ENCODE measurements at places on chromosomes 6 and 20.
A peak's percentile ranks its signal among the peaks of the same experiment; 100 is the strongest.

DNA sequence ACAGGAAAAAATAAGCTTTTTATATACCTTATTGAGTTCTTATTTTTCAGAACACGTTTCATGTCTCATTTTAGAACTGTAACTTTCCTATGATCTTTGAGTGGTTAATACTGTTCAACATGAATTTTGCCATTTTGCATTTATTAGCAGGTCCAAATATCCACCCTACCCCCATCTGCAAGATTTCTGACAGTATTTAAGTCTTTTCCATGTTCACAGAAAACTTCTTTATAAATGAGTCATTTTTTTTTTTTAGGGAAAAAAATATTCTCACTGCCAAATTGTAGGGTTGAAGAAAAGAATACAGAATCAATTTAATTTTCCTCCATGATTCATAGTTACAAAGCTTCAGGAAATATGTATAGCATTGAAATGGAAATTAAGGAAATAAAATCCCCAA is 101.8 kb downstream of the COL21A1 start:
- no peak for DNase-seq

DNA sequence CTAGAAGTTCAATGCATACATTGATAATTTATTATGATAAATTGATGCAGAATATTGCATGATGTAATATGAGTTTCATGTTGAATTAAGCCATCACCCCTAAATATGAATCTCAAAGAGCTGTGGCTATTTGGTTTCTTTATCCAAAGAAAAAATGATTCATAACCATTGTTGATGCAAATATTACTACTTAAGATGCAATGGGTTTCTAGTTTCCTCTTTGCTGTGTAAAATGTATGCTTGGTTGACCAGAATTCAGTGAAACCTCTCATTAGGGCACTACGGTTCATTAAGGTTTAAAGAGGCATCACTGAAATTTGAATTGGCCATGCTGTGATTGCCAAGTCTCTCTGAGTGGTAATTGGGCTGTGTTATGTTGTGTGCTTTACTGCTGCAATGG is 492.5 kb upstream of the FLRT3 start:
- no peak for DNase-seq

DNA sequence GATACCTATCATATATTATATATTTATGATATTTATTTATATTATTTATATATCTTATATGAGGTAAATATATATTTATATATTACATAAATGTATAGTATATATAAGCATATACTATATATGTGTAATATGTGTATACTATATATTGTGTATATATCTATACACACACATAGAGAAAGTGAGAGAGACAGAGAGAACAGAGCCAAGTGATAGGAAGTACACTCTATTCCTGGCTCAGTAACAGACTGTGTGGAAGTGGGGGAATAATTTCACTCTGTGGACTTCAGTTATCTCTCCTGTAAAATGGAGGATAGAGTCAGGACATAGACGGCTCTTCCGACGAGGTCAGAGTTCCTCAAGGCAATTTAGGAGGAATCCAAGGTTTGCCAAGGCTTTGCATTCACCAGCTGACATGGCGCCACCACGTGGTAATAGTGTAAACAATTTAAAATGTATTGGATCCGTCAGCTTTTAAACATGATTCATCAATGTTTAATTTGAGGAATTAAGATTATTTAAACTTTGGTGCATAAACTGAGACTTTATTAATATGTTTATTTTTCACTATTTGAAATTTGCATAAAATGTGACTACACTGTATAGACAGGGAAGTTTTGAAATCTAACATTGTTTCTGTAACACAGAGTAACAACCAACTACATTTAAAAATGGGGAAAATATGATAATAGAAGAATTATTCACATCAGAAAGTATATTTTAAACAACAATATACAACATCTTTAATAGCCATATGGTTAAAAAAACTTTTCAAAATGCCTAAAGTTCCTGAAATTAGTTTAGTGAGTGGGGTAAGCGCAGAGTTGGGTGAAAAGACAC is 75.4 kb upstream of the TMEM244 start:
- peak; percentile 56 for DNase-seq

DNA sequence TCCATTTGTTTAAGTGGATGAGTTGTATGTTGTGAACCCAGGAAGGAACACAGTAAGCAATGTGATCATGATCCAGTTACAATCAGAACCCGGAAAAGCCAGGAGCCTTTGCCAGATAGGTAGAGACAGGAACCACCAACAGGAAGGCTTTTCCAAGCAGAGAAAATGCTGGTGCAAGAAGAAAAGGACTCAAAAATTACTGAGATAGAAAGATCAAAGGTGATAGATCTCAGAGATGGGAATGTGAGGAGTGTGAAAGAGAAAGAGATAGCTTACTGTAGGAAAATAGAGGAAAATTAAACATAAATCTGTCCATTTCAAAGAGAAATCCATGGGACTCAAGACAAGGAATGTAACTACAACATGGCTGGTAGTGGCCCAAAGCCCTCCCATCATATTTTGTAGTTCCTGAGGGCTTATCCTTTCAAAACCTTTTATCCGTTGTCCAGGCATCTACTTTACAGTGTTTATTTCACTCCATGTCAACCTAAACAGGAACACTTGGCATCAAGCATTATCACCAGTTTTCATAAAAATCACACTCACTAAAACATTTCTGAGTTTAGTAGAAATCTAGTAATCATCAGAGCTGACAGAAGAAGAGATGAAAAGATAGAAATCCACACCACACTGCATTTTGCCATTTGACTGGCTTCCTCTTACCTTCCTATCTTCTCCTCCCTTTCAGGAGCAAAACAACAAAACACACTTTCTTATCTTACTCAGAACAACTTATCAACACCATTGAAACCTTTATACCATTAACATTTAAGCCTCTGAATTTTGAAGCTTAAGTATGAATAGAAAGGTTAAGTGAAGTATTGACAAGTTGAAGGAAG is 44.5 kb upstream of the STXBP5 start:
- no peak for DNase-seq

GRCh38 chr20:2293486-2293885 is 2.3 kb upstream of the TGM3 start:
- no peak for DNase-seq

- DNase-seq: no peak
These were observed 17.9 kb downstream of the BPHL start for GRCh38 chr6:3136292-3137011.

DNA sequence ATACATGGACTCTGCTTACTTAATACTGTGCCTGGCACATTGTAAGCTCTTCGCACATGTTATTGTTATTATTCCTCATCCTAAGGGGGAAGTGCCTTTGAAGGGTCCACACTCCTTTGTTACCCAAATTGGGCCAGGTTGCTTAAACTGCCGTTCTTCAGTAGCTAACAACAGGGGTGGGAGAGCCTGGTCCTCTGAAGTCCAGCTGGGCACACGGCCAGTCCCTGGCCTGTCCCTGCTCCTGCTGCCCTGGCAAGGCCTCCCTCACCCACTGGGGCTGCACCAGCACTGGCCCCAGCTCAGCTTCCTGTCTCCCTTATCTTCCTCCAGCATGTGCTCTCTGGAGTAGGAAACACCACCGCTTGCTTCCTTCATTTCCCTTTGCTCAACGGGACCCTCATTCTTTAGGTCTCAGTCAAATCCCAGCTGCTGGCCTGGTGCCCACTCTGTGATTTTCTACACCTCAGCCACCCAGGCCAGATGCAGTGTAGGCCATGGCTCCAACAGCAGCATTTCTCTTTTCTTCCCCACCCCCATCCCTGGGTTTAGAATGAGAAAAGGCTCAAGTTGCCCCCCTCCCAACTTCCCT is 5.5 kb upstream of the PROCR start:
- DNase-seq: peak; percentile 41

DNA sequence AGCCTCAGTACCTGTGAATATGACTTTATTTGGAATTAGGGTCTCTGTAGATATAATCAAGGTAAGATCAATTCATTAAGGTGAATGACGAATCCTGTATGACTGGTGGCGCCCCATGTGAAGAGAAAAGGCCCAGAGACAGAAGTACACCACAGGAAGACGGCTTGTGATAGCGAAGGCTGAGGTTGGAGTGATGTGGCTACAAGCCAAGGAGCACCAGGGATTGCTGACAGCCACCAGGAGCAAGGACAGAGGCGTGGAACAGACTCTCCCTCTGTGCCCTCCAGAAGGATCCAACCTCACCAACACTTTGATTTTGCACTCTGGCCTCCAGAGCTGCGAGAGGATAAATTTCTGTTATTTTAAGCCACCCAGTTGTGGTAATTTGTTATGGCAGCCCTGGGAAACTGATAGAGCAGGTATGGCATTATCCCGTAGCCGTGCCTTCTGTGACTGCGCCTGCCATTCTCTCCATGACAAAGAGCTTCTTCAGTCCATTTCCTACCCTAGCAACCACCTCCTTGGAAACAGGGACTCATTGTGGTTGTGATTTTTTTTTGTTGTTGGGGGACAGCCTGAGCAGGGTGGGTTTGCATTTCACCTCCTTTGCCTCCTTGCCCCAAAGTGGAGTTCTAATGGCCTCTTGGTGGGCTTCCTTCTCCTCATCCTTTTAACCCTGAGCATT is 29.6 kb downstream of the PTK7 start:
- no peak for DNase-seq

DNA sequence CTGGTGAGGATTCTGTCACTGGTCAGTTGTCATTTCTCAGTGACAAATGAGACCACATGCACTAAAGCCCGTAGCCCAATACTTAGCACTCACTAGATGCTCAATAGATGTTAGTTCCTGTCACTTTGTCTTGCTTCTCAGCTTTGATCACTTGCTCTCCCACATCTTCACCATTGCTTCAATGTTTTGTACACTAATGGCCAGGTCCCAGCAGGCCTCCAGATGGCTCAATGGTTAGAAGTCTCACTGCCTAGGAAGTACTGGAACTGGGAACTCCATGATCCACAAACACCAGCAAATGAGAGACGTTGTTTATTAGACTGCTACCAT is 502.8 kb upstream of the JARID2 start:
- DNase-seq: no peak

- DNase-seq: no peak
These were observed 105.1 kb downstream of the NKAIN2 start for GRCh38 chr6:123908797-123909196.

GRCh38 chr6:20364327-20364726 is 37.4 kb upstream of the E2F3 start:
- DNase-seq: no peak

- DNase-seq: no peak
These were observed 133.5 kb upstream of the TMEM170B start for GRCh38 chr6:11404081-11404480.

GRCh38 chr20:12808006-12808567 is 200.7 kb upstream of the SPTLC3 start:
- DNase-seq: no peak

GRCh38 chr20:45427236-45428149 is 11.6 kb downstream of the PIGT start:
- no peak for DNase-seq

- DNase-seq: peak; percentile 89
These were observed 6.9 kb downstream of the SLC32A1 start for GRCh38 chr20:38730989-38731737.

- no peak for DNase-seq
These were observed 158.5 kb upstream of the PMEPA1 start for GRCh38 chr20:57868310-57868709.

- peak; percentile 58 for DNase-seq
These were observed 164.9 kb upstream of the SASH1 start for GRCh38 chr6:148177589-148178233.

DNA sequence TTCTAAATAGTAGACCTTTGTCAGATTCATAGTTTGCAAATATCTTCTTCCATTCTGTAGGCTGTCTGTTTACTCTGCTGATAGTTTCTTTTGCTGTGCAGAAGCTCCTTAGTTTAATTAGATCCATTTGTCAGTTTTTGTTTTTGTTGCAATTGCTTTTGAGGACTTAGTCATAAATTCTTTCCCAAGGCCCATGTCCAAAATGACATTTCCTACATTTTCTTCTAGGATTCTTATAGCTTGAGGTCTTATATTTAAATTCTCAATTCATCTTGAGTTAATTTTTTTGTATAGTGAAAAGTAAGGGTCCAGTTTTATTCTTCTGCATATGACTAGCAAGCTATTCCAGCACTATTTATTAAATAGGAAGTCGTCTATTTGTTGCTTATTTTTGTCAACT is 287.0 kb downstream of the PACRG start:
- DNase-seq: no peak

GRCh38 chr6:4280707-4281106 is 145.3 kb upstream of the ECI2 start:
- no peak for DNase-seq

DNA sequence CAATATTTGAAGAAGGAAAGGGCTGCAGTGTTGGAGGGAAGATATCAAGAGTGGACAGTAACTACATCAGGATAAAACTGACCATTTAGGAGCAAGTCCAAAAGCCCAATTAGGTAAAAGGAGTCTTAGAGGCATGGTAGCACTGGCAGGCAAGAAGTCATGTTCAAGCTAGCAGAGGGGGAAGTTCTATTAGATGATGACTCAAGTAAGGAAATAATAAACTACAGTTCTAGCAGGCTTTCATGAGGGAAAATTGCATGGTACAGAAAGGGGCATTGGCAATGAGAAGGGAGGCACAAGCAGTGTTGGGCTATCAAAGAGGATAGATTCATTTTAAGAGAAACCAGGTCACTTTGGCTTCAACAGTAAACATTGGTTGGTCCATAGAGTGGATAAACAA is 156.1 kb upstream of the PTPRK start:
- DNase-seq: no peak

DNA sequence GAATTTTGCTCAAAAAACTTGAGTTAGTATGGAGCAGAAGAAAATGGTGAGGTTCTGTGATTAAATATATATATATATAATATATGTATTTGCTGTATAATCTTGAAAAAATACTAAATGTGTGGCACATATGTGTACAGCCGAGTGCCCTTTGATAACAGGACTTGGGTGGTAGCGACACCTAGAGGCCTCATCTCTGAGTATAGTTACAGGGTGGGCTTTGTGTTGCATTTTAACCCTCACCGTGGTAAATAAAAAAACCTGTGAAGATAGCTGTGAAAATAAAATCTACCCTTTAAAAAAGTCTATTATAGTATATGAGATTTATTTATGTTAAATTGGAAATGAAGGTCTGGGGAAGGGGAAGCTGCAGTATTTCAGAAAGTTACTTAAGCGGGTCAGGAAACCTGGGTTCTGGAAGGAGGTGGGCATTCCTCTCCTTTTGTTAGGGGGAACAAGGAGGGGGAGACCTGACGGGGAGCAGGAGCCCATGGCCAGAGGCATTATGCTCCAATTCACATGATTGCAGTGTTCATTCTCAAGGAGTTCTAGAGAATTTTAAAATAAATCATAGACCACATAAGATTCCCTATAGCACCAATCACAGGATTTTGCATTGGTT is 82.7 kb downstream of the SH3BGRL2 start:
- DNase-seq: peak; percentile 57

DNA sequence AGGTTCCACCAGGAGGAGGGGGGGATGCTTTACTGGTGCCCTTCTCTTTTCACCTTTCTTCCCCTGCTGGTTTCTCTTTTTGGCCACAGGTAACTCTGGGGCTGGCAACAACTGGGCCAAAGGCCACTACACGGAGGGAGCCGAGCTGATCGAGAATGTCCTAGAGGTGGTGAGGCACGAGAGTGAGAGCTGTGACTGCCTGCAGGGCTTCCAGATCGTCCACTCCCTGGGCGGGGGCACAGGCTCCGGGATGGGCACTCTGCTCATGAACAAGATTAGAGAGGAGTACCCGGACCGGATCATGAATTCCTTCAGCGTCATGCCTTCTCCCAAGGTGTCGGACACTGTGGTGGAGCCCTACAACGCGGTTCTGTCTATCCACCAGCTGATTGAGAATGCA is 4.4 kb downstream of the TUBB1 start:
- no peak for DNase-seq

GRCh38 chr6:51514748-51515402 is 572.5 kb downstream of the PKHD1 start:
- no peak for DNase-seq

GRCh38 chr6:134207421-134207820 is 110.5 kb downstream of the SGK1 start:
- DNase-seq: no peak

GRCh38 chr6:162603231-162604015 is 124.1 kb downstream of the PRKN start:
- no peak for DNase-seq
